Renal cortical epithelial cell (primary cell): ENCODE measurements at places on chromosomes 3 and 15.
A peak's percentile ranks its signal among the peaks of the same experiment; 100 is the strongest.

GRCh38 chr3:126562737-126563276 is 4.1 kb upstream of the C3orf22 start:
- DNase-seq = no peak

DNA sequence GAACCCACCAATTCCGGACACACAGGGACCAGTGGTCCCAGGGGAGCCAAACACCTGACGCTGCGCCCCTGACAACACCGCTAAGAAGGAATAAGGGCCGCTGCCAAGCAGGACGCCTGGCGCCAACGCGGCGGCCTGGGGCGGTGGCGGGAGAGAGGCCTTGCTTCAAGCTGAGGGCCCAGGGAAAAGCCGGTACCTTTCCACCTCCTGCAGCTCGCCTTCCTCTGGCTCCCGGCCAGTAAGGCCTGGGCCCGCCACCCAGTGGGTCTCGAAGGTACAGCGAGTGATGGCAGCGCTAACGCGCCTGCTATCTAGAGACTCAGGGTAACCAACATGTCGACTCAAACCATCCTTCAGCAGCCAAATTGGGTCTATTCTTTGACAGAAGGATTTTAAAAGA is 1074.1 kb downstream of the SI start:
- no peak for DNase-seq

DNA sequence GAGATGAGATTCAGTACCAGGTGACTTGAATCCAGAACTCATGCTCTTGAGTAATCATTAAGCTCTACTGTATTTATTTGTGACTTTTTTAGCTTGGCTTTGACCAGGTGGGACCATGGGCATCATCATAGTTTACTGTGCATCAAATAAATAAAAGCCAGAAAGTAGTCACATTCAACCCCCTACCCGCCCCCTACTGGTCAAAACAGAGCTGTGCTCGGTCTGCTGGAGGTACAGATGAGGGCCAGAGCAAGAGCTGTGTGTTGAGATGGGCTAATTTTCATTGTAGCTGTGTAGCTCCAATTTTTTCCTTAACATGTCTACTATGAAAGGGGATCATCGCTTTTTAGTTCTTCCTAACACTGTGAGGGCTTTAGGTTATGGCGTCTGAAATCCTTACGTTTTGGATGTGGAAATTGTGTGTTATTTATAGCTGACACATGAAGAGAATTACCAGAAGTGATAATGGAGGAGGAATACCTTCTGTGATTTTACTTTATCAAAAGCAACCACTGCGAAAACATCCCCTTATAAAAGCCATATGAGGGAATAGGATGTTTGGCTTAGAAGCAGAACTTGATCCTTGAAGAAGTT is 375.1 kb downstream of the PTPRG start:
- no peak for DNase-seq

DNA sequence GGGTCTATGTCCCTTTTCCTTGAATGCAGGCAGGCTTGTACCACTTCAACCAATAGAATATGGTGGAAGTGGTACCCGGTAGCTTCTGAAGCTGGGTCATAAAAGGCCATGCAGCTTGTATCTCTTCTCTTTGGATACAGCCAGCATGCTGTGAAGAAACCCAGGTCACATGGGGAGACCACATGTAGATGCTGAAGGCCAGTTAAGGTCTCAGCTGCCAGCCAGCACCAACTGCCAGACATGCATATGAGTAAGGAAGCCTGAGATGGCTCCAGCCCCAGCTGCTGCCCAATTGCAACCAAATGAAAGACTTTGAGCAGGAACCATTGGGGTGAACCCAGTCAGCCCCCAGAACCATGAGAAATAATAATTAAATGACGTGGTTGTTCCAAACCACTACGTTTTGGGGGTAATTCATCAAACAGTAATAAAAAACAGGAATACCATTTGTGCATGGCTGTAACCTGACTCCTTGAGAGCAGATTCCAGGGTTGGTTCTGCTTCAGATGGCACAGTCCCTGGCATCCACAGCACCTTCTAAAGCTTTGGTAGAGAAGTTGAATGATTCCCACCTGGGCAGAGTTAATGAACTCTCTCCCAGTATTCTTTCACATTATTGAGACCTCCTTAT is 3.8 kb downstream of the RBP2 start:
- peak; percentile 76 for DNase-seq

- DNase-seq = peak; percentile 56
These were observed 86.4 kb downstream of the LRTM1 start for GRCh38 chr3:54841471-54841870.

DNA sequence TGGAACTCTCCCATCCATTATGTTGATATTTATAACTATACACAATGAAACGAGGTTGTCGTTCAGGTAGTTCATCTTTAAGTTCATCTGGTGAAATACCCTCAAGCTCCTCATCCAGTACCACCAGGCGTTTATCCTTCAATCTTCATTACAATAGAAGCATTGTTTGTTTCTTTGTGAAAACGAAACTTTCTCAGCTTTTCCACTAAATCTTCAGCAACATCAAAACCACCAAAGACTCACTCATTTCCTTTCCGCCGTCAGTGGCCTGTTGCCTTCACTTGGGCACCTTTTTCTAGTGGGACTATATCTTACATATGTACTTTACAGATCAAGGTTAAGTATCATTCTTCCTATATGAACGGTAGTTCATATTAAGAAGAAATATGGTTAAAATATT is 44.1 kb upstream of the TFG start:
- DNase-seq = no peak

- no peak for DNase-seq
These were observed 803.4 kb downstream of the TUSC7 start for GRCh38 chr3:117512975-117513374.
